ENCODE measurements at places on chromosomes 2 and 18.

DNA sequence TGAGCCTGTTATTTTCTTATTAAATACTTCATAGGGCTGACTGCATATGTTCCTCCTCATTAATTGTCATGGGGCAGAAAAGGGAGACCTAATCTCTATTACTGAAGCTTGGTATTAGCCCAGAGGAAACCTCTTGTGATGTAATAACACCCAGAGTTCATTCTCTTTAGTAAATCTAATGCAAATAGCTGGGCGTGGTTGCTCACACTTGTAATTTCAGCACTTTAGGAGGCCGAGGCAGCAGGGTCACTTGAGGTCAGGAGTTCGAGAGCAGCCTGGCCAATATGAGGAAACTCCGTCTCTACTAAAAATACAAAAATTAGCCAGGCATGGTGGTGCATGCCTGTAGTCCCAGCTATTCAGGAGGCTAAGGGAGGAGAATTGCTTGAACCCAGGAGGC, 14.7 kb downstream of the DAW1 start:
- no peak for DNase-seq

DNA sequence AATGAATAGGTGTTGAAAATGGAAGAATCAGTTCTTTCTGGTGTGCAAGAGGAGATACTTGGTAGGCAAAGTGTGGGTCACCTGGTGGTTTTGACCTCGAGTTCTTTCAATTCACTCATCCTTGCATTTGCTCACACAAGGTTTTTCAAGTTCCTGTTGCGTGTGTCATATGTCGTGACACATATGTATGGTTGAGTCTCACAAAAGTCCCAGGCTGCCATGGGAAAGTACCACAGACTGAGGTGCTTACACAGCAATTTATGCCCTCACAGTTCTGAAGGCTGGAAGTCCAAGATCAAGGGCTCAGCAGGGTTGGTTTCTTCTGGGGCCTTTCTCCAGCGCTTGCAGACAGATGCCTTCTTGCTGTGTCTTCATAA, 64.4 kb downstream of the NCK2 start:
- no peak for DNase-seq

- DNase-seq: no peak
Observed at GRCh38 chr2:230777721-230778120, 65.1 kb downstream of the CAB39 start.

GRCh38 chr2:25772078-25772477, 98.7 kb upstream of the DTNB start:
- DNase-seq: no peak

- DNase-seq: peak; percentile 7
Observed at GRCh38 chr2:223815186-223815883, 22.0 kb downstream of the AP1S3 start.

- DNase-seq: no peak
Observed at GRCh38 chr2:33108483-33109443, 162.0 kb downstream of the LTBP1 start.

DNA sequence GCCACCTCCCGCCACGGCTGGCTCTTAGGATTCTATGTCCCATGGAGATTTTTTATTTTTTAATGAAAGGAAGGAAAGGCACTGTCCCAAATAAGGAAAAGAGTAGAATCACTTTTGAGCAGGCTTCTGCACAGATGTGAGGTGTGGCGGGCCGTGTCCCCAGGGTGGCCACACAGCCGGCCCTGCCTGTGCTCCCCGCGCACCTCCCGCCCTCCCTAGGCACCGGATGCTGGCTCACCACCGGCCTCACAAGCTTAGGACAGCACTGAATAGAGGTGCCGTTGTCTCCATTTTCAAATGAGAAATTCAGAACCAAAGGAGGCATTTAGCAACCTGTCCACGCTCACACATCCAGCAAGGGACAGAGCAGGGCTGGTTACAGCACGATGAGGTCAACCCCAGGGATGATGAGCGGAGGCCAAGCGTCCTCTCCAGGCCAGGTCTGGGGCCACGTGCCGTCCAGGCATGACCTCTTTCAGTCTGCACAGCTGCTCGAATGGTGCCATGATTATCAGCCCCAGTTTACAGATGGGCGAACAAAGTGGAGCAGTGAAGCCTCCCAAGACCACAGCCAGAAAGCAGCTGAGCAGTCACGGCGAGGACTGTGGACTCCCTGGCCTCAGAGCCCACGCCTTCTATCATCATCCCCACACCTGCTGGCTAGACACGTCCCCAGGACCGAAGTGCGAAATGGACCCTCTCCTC, 20.7 kb upstream of the TEX51 start:
- DNase-seq: no peak

DNA sequence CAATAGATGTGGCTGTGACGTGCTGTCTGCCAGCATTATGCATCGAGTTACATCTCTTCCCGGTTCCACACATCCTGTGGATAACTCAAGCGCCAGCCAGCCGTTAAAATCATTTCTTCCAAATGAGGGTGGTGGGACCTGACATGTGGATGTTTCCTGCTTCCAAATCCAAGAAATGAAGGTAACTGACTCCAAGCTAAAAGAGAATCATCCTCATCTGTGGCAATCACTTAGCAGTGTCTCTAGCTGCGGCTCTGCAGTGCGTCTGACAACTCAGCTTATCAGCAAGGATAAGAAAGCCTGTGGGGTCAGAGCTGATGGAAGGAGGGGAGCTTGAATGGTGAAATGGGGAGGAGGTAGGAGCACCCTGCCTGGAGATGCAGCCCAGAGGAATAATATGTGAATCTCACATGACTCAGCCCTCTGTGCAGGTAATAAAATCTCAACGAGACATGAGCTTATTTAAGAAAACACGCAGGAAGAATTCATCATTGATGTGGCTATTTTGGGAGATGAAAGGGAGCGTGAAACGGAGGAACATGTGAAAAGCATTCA, 382.2 kb upstream of the TRIB2 start:
- no peak for DNase-seq

DNA sequence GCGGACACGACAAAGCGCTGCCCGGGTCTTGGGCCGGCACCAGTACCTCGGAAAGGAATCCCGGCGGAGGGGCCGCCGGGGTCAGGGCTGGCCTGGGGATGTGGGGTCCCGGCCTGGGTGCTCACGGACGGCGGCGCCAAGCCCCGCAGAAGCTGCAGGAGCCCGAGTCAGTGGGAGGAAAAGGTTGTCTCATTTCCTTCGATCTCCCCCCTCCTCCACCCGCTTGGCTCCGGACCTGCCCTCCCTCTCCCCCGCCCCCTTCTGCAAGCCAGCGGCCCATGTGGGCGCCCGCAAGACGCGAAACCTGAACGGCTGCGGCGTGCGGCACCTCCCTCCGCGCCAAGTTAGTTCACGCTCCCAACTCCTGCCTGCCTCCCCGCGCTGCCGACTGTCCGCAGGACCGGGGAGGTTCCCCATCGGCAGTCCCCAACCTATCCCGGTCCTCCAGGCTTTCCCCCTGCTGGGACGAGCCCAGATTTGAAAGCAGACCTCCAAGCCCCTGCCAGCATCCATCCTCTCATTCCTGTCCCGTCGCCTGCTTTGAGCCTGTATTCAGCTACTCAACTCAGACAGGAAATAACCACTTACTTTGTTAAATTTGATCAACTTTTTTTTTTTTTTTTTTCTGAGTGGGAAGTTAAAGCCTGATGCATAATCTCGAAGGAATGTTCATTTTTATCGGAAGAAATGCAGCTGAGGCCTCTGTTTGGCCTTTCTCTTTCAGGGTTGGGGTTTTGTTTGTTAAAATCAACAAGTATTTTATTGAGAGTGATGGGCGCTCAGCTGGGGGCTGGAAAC, at the start of gene EVA1A:
Gene EVA1A, minus strand, starts transcription at position 172 of the 798 bp plus-strand sequence. CDS start 42,799 bp downstream, outside the sequence.
- peak; percentile 11 for DNase-seq

GRCh38 chr2:157173740-157174184, 83.7 kb upstream of the GALNT5 start:
- no peak for DNase-seq
